Suprapubic skin (tissue), 4 donors: ENCODE measurements at places on chromosomes 4 and X.

GRCh38 chrX:24899391-24899790 is 116.4 kb downstream of the ARX start:
- DNase-seq: no peak

DNA sequence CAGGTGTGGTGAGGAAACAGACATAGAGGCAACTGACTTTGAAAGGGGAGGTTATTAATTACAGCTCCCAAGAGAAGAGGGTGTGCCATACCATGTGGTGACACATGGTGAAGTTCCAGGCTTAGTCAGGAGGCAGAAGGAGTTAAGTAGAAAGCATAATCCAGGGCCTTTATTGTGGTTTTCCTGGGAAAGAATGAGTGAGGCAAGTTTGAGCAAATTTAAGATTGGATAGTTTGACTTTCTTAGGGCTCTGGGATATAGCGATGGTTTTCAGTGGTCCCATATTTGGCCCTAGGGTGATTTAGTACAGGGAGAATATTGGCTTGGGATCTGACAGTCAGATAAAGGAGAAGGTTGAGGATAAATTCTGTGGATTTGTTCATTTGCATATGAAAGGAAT is 495.9 kb upstream of the FSTL5 start:
- no peak for DNase-seq

DNA sequence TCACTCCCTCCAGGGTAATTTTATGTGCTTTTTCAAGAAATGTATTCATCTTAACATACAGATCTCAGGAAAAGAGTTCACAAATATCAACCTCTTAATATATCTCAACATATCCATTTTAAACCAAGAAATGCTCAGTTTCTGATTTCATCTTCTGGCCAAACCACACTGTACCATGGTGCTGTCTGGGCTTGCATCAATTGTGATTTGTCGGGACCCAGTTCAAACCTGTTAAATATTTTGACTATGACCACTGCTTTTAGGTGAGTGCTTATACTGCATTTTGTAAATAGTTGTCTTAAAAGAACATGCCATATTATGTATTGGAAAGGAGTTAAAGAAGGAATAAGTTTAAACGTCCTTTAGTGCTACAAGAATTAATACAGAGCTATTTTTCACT is 352.1 kb downstream of the SPOCK3 start:
- DNase-seq: no peak

- no peak for DNase-seq
Measured at GRCh38 chrX:131288738-131289511, at the start of gene IGSF1. IGSF1 (minus strand) TSS chrX:131289306; CDS start chrX:131286674, 2,632 bp downstream.

GRCh38 chrX:70720721-70721120 is 187.8 kb downstream of the TEX11 start:
- DNase-seq: no peak

DNA sequence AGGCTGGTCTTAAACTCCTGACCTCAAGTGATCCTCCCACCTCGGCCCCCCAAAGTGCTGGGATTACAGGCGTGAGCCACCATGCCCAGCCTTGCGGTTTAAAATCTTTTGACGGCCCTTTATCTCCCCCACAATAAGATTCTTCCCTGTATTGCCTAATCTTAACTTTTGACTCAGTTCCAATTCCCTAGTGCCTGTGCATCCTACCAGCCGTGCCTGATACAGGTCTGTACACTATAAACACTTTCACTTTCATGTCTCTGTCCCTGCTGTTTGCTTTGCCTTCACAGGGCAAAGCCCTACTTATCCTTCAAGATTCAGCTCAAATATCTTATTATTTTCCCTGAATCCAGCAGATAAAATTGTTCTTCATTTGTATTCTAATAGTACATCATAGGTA is 74.6 kb downstream of the WDR44 start:
- DNase-seq: no peak
